Activated CD4-positive, alpha-beta memory T cell treated with anti-CD3 and anti-CD28 coated beads for 36 hours (primary cell): ENCODE measurements at places on chromosomes 6 and 20. TPM values are rescaled to one million over a fixed set of nuclear protein-coding genes. Genes with fewer than 3 reads are reported as not detected.

DNA sequence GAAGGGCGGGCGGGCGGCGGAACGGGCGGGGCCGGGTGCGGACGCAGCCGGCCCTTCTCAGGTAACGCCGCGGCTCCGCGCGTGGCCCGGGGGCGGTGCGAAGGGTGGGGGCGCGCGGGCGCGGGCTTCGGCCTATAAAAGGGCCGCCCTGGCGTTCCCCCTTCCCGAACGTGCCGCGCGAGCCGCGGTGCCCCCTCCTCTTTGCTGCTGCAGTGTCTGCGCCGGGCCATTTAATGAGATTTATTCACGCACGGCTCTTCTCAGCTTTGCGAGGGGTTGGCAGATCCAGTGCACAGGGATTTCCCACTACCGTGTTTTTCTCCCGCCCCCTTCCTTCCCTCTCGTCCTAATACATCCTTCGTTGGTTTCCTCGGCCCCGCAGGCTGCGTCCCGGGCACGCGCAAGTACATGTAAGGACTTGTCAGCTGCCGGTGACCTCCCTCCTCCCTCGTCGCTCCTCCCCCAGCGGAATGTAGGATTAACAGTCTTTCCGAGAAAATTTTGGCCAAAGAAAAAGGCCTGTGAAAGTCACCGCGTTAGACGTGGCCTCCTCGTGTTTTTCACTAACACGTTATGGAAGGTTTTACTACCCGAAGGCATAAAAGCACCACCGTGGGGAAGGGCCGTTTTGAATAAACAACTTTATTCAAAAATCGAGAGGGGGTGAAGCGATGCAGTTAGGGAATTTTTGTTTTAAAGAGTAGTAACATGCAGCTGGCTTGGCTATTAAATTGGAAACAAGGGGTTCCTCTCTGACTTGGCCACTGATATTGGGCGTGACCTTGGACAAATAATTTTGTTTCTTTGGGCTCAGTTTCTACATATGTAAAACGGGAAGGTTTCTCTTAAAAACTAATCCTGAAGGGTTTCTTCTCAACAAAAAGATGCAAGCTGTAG lies 966 bp upstream of the REV3L start:
- peaks cover 56% of the 10 kb centered on the region for H3K4me1 ChIP-seq
- DNase-seq = peak; percentile 92
- H3K36me3 ChIP-seq = peaks cover 19% of the 10 kb centered on the region
- no peaks in the 10 kb centered on the region for H3K27me3 ChIP-seq
- H3K27ac ChIP-seq = peak overlapping the region; percentile 99
- H3K4me3 ChIP-seq = peak overlapping the region; percentile 97

The SNAP25 gene
- total RNA-seq = 0.67 TPM

DNA sequence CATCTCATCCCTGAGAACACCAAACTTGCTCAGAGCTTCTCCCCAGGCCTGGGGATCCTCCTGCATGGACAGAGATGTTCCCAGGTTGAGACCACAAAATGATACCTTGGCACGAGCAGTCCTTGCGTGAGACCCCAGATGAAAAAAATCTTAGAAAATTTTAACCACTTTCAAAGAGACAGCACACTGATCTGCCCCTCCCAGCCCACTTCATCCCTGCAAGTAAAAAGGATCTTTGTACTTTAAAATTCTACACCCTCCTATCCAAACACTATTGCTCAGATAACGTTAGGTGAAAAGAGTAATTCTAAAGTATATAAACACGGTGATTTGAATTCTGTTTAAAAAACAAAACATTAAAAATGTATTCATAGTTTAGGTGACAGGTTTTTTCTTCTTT lies 98.5 kb downstream of the SLC23A2 start:
- DNase-seq = no peak
- H3K27ac ChIP-seq = no peak overlapping the region
- peaks cover 29% of the 10 kb centered on the region for H3K36me3 ChIP-seq
- H3K4me1 ChIP-seq = no peaks in the 10 kb centered on the region
- no peaks in the 10 kb centered on the region for H3K27me3 ChIP-seq
- H3K4me3 ChIP-seq = no peak overlapping the region

The HRH3 gene
- not detected for total RNA-seq

The TRAPPC3L gene
- total RNA-seq = not detected

The BTN1A1 gene
- not detected for total RNA-seq

DNA sequence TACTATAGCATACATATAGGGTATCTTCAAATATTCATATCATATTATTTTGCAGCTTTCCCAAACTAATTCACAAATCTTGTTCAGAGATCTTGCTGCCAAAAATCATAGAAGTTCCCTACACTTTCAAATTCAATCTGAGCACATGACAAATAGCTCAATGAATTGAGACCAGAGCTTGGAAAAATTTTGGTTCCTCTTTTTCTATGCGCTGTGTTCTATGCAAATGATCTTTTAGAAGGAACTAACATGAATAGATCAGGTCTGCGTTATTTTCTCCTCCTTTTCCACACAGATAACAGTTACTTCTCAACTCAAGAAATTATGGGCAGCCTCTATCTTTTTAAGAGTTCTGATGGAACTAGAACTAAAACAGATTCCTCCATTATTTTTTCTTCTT lies 316.3 kb downstream of the ARHGAP18 start:
- no peaks in the 10 kb centered on the region for H3K36me3 ChIP-seq
- H3K4me3 ChIP-seq = no peak overlapping the region
- H3K27ac ChIP-seq = no peak overlapping the region
- no peaks in the 10 kb centered on the region for H3K4me1 ChIP-seq

- H3K36me3 ChIP-seq = no peaks in the 10 kb centered on the region
- H3K27ac ChIP-seq = no peak overlapping the region
- no peaks in the 10 kb centered on the region for H3K4me1 ChIP-seq
- H3K4me3 ChIP-seq = no peak overlapping the region
- no peak for DNase-seq
Measured at GRCh38 chr20:23023621-23024177, 11.4 kb upstream of the SSTR4 start.

DNA sequence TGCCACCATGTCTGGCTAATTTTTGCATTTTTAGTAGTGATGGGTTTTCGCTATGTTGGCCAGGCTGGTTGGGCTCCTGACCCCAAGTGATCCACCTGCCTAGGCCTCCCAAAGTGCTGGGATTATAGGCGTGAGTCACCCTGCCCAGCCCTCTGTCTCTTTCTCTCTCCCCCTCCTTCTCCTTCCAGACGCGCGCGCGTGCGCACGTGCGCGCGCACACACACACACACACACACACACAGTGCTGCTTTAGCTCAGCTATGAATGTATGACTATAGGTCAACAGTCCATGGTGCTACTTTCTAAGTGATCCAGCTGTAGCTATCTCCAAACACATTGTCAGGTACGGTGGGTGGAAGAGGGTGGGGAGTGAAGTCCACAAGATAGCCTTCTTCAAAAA lies 449.5 kb downstream of the PHF3 start:
- no peak overlapping the region for H3K4me3 ChIP-seq
- H3K36me3 ChIP-seq = no peaks in the 10 kb centered on the region
- no peaks in the 10 kb centered on the region for H3K27me3 ChIP-seq
- H3K27ac ChIP-seq = no peak overlapping the region
- no peak for DNase-seq
- no peaks in the 10 kb centered on the region for H3K4me1 ChIP-seq

GRCh38 chr20:45047581-45048119 lies 53.3 kb downstream of the KCNS1 start:
- no peak overlapping the region for H3K27ac ChIP-seq
- H3K4me3 ChIP-seq = no peak overlapping the region
- peaks cover 68% of the 10 kb centered on the region for H3K4me1 ChIP-seq

GRCh38 chr6:47187113-47187512 lies 122.6 kb downstream of the TNFRSF21 start:
- H3K27me3 ChIP-seq = peaks cover 1% of the 10 kb centered on the region
- H3K27ac ChIP-seq = no peak overlapping the region
- H3K4me1 ChIP-seq = no peaks in the 10 kb centered on the region
- no peak overlapping the region for H3K4me3 ChIP-seq
- H3K36me3 ChIP-seq = no peaks in the 10 kb centered on the region
- DNase-seq = no peak

The TSPO2 gene
- total RNA-seq = not detected

The GLP1R gene
- total RNA-seq = not detected

The DEFB124 gene
- total RNA-seq = not detected

DNA sequence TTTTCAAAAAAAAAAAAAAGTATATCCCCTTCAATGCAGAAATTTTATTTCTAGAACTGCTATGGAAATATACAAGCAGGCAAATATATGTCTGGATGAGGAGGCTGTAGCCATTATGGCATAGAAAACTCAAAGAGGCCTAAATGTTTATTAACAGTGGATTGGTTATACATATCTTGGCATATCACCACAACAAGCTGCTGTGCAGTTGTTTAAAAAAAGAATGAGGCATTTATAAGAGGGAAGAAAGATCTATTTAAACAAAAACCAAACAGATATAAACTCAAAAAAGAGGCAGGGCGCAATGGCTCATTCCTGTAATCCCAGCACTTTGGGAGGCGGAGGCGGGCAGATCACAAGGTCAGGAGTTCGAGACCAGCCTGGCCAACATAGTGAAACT lies 26.2 kb downstream of the CASS4 start:
- peaks cover 13% of the 10 kb centered on the region for H3K36me3 ChIP-seq
- peaks cover 58% of the 10 kb centered on the region for H3K4me1 ChIP-seq
- no peak overlapping the region for H3K27ac ChIP-seq
- no peaks in the 10 kb centered on the region for H3K27me3 ChIP-seq

The MROH8 gene
- total RNA-seq = 2.0 TPM

GRCh38 chr6:6723921-6724538 lies 135.5 kb downstream of the LY86 start:
- no peak for DNase-seq
- H3K36me3 ChIP-seq = no peaks in the 10 kb centered on the region
- no peak overlapping the region for H3K4me3 ChIP-seq
- peaks cover 4% of the 10 kb centered on the region for H3K4me1 ChIP-seq
- H3K27ac ChIP-seq = no peak overlapping the region
